Chondrocyte (in vitro differentiated cells): ENCODE measurements at places on chromosomes 6 and 20. TPM values are rescaled to one million over a fixed set of nuclear protein-coding genes. Genes with fewer than 3 reads are reported as not detected.

FAM184A gene
- 0.52 to 0.68 TPM (median 0.56 TPM) in 3 replicates for total RNA-seq

AHI1 gene
- total RNA-seq, result 14.8 to 27.1 TPM (median 16.4 TPM) in 3 replicates

OR12D3 gene
- not detected in 3 replicates for total RNA-seq

SLC17A2 gene
- not detected in 3 replicates for total RNA-seq

ZSCAN23 gene
- 2.1 to 3.5 TPM (median 3.3 TPM) in 3 replicates for total RNA-seq

C20orf204 gene
- total RNA-seq, result 0.77 to 3.3 TPM (median 0.97 TPM) in 3 replicates

SASH1 gene
- total RNA-seq, result 54.2 to 89.3 TPM (median 82.9 TPM) in 3 replicates

NINL gene
- total RNA-seq, result 10.6 to 12.3 TPM (median 10.7 TPM) in 3 replicates

DPPA5 gene
- not detected in 3 replicates for total RNA-seq

SRMS gene
- total RNA-seq, result not detected in 3 replicates

MLN gene
- not detected in 3 replicates for total RNA-seq

NCOA5 gene
- total RNA-seq, result 25.1 to 27.3 TPM (median 26.2 TPM) in 3 replicates

SNX9 gene
- total RNA-seq, result 31.7 to 47.1 TPM (median 43.9 TPM) in 3 replicates

PROKR2 gene
- total RNA-seq, result not detected in 3 replicates

CST4 gene
- total RNA-seq, result not detected in 3 replicates

SERAC1 gene
- 15.3 to 17.1 TPM (median 15.4 TPM) in 3 replicates for total RNA-seq

GJE1 gene
- total RNA-seq, result not detected in 3 replicates

RPS6KA2 gene
- total RNA-seq, result 124 to 147 TPM (median 127 TPM) in 3 replicates

OR2H1 gene
- total RNA-seq, result not detected in 3 replicates

GPR6 gene
- not detected in 3 replicates for total RNA-seq

HLA-DRB1 gene
- not detected in 3 replicates for total RNA-seq

DAAM2 gene
- 137 to 142 TPM (median 142 TPM) in 3 replicates for total RNA-seq

SLC22A3 gene
- 1.4 to 1.6 TPM (median 1.4 TPM) in 3 replicates for total RNA-seq

SAMD5 gene
- 9.2 to 23.9 TPM (median 9.4 TPM) in 3 replicates for total RNA-seq

RSPH9 gene
- total RNA-seq, result 0.22 to 0.38 TPM (median 0.22 TPM) in 3 replicates

TCF21 gene
- not detected in 3 replicates for total RNA-seq

HLA-G gene
- total RNA-seq, result 0.30 to 0.46 TPM in 2 of 3 replicates, not detected in the other

BPI gene
- total RNA-seq, result 0.55 to 0.74 TPM (median 0.68 TPM) in 3 replicates

GINS1 gene
- total RNA-seq, result 3.5 to 7.3 TPM (median 4.9 TPM) in 3 replicates

MEI4 gene
- not detected in 3 replicates for total RNA-seq

GNAS-AS1 gene
- 1.1 to 2.7 TPM (median 1.7 TPM) in 3 replicates for total RNA-seq

TPX2 gene
- total RNA-seq, result 20.2 to 51.0 TPM (median 49.6 TPM) in 3 replicates

MAS1 gene
- total RNA-seq, result not detected in 3 replicates

KLHDC3 gene
- 66.3 to 96.9 TPM (median 90.3 TPM) in 3 replicates for total RNA-seq

HSPA1L gene
- 0.89 to 1.5 TPM (median 1.00 TPM) in 3 replicates for total RNA-seq

BMP2 gene
- total RNA-seq, result 0.85 to 1.1 TPM (median 0.92 TPM) in 3 replicates

OPN5 gene
- not detected in 3 replicates for total RNA-seq

TRIM15 gene
- not detected in 3 replicates for total RNA-seq

TBX18 gene
- total RNA-seq, result 6.9 to 10.7 TPM (median 9.1 TPM) in 3 replicates

EBF4 gene
- total RNA-seq, result 8.0 to 15.2 TPM (median 11.4 TPM) in 3 replicates

ABHD16B gene
- total RNA-seq, result not detected in 3 replicates

ZNF217 gene
- total RNA-seq, result 26.9 to 28.7 TPM (median 27.0 TPM) in 3 replicates

CNR1 gene
- total RNA-seq, result not detected in 3 replicates

TRERF1 gene
- 1.8 to 3.3 TPM (median 2.4 TPM) in 3 replicates for total RNA-seq

GPSM3 gene
- total RNA-seq, result 3.6 to 5.6 TPM (median 5.4 TPM) in 3 replicates

EGFL8 gene
- 14.3 to 16.3 TPM (median 15.4 TPM) in 3 replicates for total RNA-seq

SLC22A1 gene
- total RNA-seq, result 1.5 to 3.3 TPM (median 2.9 TPM) in 3 replicates

LBP gene
- not detected in 3 replicates for total RNA-seq

MCHR2 gene
- total RNA-seq, result not detected in 3 replicates

FAM209B gene
- not detected in 3 replicates for total RNA-seq
